ENCODE measurements at places on chromosomes 3 and 15. TPM values are rescaled to one million over a fixed set of nuclear protein-coding genes. Genes with fewer than 3 reads are reported as not detected.

GRCh38 chr3:69371816-69372215, 14.1 kb downstream of the FRMD4B start:
- DNase-seq, result no peak

DNA sequence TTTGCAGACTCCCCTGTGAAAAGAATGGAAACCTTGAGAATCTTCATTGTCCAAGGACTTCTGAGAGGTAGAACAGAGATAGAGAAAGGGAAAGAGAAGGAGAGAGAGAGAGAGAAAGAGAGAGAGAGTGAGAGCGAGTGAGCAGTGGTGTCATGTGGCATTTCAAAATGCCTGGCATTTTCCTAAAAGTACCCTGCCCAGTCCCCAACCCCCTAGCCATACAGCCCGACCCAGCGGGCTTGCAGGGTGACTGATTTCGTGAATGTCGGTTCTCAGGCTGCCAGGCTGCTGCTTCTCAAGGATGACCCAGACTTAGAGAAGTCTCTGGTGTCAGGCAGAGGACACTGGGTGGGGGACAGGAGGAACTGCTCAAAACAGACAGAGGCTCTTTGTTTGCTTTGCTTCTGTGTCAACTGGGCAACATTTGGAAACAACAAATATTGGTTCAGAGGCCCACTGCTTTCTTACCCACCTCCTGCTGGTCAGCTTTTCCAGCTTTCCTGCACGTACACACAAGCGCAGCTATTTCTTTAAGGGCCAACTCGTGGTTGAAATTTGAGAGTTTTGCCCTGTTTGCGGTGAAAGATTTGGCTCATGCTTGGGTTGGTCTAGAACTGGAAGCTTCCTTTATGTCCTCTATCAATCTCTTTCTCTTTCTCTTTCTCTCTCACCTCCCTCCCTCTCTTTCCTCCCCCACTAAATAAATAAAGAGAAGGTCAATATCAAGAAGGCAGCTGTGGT, 3.7 kb upstream of the TF start:
- no peak for DNase-seq

Gene CCDC39
- not detected for total RNA-seq

Gene TTLL13
- total RNA-seq, result 0.41 TPM

Gene NRROS
- total RNA-seq, result 21.2 TPM

Gene P2RY1
- total RNA-seq, result 0.52 TPM

DNA sequence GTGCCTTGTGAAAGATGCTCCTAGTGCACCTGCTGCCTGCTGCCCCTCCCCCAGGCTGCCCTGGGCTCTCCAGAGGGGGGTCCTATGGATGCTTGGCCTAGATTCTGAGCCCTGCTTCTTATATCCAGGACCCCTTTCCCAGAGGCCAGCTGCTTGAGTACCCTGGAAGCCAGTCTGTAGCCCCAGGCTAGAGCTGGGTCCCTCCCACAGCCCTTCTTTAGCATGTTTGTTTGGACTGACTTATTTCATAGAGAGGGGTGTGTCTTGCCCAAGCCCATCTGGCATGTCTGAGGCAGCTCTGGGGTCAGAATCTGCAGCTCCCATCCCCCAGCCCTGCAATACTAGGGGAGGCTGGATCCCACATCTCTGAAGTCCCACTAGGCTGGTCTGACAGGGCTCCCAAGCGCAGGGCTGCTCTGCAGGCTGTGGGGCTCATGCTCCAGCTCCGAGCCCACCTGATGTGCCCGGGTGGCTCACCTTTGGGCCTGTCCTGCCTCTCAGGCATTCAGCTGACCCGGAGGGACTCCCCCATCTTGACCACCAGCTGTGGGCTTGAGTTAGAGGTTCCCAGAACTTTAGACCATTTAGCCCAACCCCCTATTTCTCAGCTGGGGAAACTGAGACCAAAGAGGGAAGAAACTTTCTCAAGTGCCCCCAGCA, 3.1 kb downstream of the CHRNB4 start:
- DNase-seq, result no peak

GRCh38 chr3:128354788-128355542, 111.7 kb downstream of the DNAJB8 start:
- DNase-seq, result no peak

DNA sequence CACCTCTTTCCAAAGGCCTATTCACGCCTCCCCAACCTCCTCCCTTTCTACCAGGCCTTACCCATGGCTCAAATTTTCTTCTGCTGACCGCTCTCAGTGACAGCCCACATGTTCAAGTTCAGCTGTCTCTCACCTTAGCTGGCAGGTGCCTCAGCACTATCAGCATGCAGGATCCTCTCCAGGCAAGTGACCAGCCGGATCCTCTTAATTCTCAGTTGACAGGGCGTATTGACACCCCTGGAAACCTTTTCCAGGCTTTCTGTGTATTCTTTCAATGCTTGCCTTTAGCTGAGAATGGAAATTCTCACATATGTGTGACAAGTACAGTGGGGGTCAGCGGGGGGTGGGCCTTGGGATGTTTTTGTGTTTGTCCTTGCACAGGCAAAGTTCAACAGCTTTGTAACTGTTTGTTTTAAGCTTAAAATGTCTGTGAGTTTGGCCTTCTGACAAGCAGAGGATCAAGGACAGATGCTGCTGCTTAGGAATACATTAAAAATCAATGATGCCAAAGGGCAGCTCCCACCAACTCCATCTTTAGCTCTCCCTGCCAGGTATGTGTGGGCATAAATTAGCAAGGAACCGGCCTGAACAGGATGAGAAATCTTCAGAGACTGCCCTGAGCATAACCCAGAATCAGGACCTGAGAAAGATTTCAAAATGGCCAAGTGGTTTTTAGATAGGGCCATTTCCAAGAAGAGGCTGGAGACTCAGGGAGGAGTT, 17.4 kb upstream of the BDH1 start:
- no peak for DNase-seq

Gene KCNMB3
- total RNA-seq, result 0.74 TPM

Gene GP5
- total RNA-seq, result 0.80 TPM

Gene EFCAB12
- total RNA-seq, result 0.39 TPM

- no peak for DNase-seq
These were observed 39.9 kb downstream of the TICRR start for GRCh38 chr15:89615135-89615534.

GRCh38 chr3:122350814-122351418, 25.9 kb downstream of the CSTA start:
- DNase-seq, result no peak

GRCh38 chr3:171935261-171936123, 92.3 kb downstream of the TMEM212 start:
- DNase-seq, result no peak

Gene FSTL1
- 1.7 TPM for total RNA-seq

GRCh38 chr3:136862617-136863322, 762 bp downstream of the NCK1 start:
- DNase-seq, result peak; percentile 47

Gene PTPRG
- 0.06 TPM for total RNA-seq

Gene PLCH1
- 1.2 TPM for total RNA-seq

Data from activated naive CD8-positive, alpha-beta T cell treated with anti-CD3 and anti-CD28 coated beads for 36 hours (primary cell).